ENCODE measurements at places on chromosomes 12 and 14.

- peak; percentile 95 for DNase-seq
Measured at GRCh38 chr12:22275843-22276242, 58.7 kb downstream of the ST8SIA1 start.

DNA sequence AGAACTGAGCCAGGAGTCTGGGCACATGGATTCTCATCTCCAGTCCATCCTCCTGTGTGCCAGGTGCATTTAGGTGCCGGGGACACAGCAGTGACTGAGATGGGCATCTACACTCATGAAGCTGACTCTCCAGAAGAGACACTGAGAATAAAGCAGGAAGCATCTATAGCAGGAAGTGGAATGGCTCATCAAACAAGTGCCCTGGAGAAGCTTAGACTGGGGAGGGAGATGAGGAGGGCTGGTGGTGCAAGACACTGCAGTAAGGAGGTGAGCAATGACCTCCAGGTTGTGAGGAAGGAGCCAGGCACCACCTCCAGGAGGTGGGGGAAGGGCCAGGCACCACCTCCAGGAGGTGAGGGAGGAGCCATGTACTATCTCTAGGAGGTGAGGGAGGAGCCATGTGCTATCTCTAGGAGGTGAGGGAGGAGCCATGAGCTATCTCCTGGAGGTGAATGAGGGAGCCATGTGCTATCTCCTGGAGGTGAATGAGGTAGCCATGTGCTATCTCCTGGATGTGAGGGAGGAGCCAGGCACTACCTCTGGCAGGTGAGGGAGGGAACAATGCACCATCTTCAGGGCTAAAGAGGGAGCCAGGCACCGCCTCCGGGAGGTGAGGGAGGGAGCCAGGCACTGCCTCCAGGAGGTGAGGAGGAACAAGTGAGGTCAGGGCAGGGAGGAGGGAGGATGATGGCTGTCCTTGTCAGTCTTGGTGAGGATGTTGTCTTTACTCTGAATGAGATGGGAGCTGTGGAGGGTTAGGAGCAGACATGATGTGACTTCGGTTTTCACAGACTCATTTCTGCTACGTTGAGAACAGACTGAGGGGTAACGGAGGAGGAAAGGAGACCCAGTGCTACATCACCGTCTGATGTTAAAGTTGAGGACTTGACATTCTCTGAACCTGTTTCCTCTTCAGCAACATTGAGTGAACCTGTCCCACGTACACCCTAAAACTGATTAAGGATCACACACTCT, 961.9 kb upstream of the TMEM132C start:
- no peak for DNase-seq

DNA sequence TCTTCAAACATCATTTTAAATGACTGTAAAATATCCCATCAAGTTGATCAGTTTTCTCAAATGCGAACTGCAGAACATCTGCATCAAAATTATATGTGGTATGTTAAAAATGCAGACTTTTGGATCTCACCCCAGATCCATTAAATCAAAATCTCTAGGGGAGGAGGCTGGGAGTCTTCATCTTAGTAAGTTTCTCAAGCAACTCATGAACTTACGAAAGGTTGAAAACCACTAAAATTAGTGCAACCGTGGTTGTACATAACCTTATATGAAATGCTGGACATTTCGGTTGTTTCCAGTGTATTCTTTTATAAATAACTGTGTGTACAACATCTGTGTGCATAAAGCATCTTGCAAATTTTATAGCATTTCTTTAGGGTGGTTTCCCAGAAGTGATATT, 39.2 kb downstream of the ZFP36L1 start:
- peak; percentile 59 for DNase-seq

GRCh38 chr14:101826351-101826750, 64.8 kb downstream of the PPP2R5C start:
- no peak for DNase-seq

GRCh38 chr12:4820971-4821370, 88.7 kb upstream of the KCNA1 start:
- no peak for DNase-seq

DNA sequence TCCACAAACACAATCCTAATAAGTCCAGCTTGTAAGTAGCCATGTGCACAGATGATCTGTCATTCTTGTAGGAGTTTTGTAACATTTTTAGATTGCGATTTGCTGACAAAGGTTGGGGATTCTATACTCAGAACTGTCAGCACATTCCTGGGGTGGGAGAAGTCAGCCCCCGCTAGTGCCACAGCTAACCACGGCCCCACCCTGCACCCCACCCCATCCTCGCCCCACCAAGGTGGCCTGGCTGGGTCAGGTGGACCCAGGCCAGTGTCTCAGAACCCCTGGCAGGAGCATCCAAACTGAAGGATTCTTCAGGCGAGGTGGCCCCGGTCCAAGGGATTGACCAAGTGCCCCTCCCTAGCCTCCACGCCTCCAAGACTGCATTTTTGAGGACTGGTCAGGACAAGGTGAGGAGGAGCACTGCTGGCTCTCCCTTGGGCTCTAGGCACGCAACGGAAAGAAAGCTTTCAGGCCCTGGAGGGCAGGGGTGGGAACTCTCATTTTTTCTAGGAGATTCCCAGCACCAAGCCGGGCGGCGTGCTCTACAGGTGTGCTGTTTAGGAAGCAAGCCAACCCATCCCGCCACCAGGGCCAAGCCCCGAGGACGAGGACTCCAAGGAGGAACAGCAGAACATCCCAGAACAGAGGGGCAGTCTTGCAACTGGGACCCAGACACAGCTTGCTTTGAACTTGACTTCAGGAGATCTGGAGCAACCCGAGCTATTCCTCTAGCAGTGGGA, 172.8 kb downstream of the BCL11B start:
- DNase-seq = no peak

GRCh38 chr12:109592905-109593272, 19.3 kb downstream of the MVK start:
- DNase-seq = no peak

DNA sequence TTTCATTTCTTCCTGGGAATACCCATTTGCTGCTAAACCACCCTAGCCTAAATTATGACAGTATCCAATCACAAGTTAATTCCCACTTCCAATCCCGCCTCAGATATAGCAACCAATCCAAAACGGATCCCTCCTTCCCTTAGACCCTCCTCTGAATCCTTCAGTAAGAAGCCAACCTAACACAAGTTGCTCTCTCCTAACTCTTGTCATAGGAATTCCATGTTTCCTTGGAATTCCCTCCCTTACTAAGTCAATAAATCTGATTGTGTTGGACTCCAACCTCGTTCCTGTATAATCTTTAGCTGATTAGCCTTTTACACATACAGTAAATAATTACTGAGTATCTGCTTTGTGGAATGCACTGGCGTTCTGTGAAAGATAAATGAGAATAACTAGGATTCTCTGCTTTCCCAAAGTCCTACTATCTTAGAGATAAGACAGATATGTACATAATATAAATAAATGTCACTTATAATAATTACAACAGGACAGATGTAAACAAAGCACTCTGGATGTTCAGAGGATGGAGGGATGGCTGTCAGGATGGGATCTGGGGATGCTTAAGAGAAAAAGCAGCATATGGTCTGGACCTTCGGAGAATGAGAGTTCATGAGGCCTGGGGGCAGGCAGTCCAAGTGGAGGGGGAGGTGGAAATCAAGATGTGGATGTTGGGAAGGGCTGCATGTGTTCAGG, 185.8 kb upstream of the SOX5 start:
- DNase-seq = no peak

GRCh38 chr12:6249580-6249979, 49.4 kb downstream of the CD9 start:
- DNase-seq = no peak

DNA sequence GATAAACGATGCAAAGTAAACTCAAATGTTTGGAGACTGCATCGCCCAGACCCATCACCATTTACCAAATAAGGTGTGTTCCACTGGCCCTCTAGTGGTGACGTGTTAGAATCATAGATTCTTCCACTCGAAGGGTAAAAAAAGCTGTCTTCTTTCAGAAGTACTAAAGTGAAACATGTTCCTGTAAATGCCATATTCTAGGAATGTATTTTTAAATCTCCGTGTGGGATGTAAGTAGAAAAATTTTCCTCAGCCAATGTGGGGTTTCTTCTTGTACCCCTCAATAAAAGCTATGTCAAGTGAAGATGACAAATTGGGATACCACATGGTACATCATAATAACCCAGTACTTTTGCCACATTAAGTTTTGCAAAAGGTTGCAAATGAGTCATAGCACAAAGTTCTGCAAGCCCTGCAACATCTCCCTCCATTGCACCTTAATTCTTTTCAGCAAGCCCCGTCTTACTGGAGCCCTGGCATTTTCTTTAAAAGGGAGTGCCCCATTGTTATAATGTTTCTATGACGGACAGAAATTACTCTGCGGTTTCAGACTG, 100.8 kb downstream of the CCER1 start:
- DNase-seq = peak; percentile 78

GRCh38 chr12:15179672-15180071, 41.5 kb downstream of the RERG start:
- DNase-seq = peak; percentile 72

DNA sequence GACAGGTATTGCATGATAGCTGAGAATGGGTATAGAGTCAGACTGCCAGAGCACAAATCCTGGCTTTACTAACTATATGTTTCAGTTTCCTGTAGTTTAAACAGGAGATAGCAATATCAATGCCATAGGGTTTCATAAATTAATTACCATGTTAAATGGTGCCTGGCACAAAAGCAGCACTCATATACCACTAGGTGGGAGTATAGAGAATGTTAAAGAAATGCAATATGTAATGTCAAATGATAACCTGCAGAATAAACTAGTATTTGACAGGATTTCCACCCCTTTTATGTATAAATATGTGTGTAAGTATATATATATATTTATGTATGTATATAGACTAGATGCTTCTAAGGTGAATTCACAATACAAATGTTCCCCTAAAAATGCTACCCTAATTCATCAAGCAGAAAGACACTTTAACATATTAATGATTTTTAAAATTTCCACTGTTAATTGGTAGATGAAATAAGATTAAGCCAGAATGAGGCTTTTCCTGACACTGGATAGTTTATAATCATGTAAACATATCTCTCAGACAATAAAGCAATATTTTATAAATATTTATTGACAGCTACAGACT, 8.6 kb downstream of the WDR89 start:
- DNase-seq = peak; percentile 56

DNA sequence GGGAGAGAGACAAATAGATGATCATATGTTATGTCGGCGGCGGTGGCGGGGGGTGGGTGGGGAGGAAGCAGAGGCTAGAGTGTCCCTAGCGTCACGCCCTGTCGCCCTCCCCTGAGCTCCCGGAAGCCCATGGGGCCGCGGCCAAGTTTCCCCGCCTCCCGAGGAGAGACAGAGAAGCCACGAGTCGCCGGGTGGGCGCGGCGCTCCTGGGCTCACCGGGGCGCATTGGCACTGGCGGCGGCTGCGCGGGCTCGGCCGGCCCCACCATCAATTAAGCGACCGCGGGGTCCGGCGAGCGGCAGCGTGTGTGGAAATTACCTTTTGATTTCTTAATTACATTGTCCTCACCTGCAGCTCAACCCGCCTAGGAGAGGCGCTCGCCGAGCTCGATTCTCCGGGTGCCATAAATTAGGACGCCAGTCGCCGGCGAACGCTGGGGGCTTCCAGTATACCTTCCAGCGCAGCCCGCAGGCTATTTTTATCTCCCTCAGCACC, 119.9 kb upstream of the LHX5 start:
- no peak for DNase-seq

GRCh38 chr12:6963791-6964413, 6.6 kb downstream of the PHB2 start:
- DNase-seq = no peak

- no peak for DNase-seq
Measured at GRCh38 chr12:9252256-9252655, 44.1 kb upstream of the PZP start.

GRCh38 chr14:38616959-38617358, 361.1 kb upstream of the CLEC14A start:
- no peak for DNase-seq

DNA sequence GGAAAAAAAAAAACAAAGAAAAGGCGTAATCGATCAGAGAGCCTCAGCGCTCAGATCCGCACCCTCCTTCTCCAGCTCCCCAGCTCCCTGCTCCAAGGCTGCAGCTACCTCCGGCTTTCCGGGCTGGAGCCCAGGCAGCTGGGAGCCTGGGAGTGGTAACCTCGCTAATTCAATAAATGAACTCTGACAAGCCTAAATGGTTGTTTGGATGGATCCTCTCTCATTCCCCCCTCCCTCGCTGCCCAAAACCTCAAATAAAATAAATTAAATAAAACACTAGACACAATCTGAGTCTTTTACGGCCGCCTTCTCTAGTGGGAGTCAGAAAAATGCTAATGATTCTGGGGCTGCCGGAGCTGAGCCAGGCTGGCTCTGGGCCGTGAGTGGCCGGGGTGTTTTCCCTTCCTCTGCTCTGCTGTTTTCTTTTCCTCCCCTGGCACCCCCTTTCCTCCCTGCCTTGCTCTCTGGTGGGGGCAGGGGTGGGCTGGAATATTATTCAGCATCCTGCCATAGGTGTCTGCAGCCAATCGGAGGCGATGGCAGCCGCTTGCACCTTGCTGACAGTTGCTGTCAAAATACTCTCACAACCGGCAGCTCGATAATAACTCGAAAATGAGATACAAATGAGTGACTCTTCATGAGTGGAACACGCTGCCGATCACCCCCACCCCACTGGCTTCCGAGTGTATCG, 76.1 kb downstream of the RBM19 start:
- DNase-seq = no peak

DNA sequence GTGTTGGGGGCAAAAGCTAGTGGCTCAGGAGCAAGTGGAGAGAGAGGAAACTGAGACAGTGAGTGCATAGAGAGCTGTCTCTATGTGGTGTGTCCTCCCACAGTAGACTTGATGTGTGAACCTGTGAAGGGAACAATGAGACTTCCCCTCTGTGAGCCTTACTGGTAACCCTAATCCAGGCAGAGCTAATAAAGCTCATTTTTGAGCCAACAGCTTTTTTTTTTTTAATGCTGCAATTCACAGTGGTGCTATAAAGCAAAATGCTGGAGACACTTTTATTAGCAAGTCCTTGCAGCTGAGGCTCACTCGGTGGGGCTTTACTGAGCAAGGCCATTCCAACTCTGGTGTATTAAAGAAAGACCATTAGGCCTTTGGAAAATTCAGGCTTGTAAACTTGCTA, 26.9 kb downstream of the FBXW8 start:
- no peak for DNase-seq

DNA sequence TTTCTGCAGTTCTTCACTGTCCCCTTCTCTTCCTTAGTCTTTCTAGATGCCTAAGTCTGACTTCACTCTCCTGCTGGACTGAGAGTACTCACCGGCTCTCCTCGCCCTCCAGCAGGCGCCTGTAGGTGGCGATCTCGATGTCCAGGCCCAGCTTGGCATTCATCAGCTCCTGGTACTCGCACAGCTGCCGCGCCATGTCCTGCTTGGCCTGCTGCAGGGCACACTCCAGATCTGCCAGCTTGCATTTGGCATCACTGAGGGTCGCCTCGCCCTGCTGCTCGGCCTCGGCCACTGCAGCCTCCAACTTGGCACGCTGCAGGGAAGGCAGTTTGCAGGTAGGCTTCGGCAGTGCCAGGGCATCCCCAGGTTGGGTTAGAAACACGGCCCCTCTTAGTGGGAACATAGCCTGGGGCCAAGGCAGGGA, 5.2 kb downstream of the KRT84 start:
- peak; percentile 65 for DNase-seq

GRCh38 chr14:61451891-61452400, 130.6 kb downstream of the PRKCH start:
- DNase-seq = no peak

Measured in choroid plexus epithelial cell (primary cell).